Amygdala (tissue), 56 donors: ENCODE measurements at places on chromosomes 3 and 15.

DNA sequence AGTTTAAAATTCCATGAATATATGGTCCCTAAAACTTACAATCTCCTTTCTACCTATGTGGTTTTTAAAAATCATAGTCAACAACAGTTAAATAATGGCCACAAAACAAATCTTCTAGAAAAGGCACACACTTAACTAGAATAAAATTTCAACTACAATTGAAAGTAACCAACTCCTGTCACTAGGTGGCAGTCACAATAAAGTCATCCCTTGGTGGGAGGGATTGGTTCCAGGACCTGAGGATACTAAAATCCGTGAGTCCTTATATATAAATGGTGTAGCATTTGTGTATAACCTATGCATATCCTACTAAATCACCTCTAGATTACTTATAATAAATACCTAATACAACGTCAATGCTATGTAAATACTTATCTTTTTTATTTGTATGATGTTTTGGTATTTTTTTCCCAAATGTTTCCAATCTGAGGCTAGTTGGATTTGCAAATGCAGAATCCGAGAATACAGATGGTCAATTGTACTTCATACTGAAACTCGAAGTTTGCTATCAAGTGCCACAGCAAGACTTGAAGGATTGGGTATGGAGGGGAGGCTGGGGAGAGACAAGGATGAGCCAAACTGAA lies 172.6 kb downstream of the FMN1 start:
- DNase-seq: no peak

DNA sequence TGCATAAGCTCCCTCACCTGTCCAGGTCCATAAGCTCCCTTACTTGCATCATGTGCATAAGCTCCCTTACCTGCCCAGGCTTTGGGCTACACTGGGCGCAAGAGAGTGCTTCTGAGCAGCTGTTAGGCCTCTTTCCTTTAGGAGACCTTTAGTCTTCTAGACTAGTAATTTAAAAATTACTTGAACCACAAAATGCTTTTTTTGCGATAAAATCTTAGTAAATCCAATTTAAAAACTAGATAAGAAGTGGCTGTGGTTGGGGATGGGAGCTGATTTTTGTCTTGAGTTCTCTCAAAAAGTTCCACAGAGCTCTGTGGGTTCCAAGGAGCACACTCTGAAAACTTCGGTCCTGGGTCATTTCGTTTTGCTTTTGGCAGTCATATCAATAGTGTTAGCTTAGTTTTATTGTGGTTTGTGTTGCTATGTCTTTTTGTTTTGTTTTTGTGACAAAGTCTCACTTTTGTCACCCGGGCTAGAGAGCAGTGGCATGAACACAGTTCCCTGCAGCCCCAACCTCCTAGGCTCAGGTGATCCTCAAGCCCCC lies 6.7 kb downstream of the CEMIP start:
- no peak for DNase-seq

DNA sequence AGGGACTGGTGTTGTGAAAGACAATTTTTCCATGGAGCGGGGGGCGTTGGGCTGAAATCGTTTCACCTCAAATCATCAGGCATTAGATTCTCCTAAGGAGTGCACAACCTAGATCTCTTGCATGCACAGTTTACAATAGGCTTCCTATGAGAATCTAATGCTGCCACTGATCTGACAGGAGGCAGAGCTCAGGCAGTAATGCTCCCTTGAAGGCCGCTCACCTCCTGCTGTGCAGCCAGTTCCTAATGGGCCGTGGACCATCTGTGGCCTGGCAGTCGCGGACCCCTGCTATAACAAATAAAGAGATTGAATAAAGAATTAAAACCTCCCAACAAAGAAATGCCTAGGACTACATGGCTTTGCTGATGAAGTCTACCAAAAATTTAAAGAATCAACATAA lies 25.3 kb upstream of the ANKRD28 start:
- DNase-seq: no peak

DNA sequence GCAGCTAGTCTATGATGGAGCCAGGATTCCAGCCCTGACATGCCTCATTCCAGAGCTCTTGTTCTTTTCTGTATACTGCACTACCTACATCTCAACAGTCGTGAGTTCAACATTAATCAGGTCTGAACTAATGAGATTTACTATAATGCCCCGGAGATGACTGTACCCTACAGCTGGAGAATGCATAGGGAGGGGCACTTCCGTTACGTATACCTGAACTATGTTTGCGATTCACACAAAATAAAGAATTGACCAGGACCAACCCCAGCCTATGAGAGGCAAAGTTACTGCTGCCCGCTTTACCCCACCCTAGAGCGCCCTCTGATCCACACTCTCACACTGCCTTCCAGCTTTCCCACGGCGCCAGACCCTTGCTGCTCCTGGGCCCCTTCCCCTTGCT lies 97.0 kb downstream of the IGF2BP2 start:
- DNase-seq: no peak

DNA sequence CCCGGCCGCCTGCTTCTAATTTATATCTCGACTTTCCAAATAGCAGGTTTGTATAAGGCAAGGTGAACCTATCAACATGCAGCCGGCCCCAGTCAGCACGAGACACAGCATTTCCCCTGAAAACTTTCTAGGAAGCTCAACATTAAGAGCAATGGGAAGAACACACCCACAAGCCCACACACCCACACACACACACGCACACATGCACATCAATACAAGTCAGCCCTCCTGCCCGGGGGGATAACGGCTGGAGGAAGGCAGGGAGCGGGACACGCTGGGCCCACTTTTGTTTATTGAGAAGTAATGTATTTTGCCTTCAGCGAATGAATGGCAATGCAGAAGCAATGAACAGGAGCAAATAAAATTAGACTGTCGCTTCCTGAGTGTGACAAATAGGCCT lies 83.5 kb downstream of the PCSK6 start:
- no peak for DNase-seq

DNA sequence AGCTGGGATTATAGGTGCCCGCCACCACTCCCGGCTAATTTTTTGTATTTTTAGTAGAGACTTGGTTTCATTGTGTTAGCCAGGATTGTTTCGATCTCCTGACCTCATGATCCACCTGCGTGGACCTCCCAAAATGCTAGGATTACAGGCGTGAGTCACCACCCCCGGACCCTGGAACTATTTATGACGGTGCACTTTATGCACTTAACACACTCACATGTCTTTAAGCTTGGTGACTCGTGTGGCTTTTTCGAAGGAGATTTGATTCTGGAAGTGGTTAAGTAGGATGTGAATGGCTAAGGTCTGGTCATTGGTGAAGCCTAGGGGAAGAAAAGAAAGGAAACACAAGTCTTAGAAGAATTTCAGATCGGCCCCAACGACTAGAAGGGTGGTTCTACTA lies 20.3 kb downstream of the BBS4 start:
- no peak for DNase-seq

DNA sequence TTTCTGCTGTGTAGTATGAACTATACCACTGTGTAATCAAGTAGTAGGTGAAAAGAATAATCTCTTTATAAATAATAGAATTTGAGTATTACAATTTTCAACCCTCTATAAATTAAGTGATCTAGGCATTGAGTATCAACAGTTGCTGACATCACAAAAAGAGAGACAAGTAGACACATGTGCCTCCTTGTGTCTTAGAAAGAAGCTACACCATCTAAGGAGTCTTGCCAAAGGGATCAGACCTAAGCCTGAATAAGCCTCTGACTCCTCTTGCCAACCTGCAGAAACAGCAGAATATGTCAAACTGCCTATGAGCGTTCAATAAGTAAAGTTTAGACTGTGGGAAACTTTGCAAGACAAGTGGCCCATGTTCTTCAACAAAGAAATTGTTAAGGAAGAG lies 5.8 kb upstream of the MTMR10 start:
- DNase-seq: no peak

- DNase-seq: no peak
These were observed 6.3 kb downstream of the RFT1 start for GRCh38 chr3:53123953-53124352.

DNA sequence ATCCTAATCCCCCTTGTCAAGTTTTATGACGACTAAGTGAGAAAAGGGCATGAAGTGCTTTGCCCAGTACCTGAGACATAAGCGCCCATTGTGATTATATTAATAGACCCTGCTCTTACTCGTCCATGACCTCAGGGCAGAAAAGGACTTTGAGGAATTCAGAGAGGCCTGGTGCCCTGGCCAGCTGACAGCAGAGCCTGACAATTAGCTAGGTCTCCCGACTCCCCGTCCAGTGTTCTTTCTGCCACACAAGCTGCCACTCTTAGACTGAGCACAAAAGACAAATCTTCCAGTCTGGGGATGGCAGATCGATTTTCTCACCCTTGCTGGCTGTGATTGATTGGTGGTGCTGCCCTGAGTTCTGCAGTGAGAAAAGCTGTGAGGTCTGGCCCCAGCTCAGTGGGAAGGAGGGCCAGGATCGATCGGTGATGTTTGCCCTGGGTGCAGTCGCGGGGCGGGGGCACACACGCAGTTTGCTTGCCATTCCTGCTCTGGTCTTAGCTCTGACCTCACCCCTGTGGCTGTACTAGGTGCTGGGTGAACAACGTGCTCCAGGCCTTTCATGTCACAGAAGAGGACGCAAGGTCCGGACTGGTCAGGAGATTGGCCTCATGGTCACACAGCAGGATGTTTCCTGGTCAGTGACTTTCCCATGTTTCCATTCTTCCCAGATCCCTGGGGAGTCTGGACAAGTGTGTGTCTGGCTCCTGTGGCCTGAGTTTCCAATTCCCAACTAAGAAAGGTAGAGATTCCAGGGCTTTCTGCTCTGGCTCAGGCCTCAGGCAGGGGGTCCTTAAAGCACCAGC lies 67.4 kb upstream of the TLE3 start:
- DNase-seq: no peak

DNA sequence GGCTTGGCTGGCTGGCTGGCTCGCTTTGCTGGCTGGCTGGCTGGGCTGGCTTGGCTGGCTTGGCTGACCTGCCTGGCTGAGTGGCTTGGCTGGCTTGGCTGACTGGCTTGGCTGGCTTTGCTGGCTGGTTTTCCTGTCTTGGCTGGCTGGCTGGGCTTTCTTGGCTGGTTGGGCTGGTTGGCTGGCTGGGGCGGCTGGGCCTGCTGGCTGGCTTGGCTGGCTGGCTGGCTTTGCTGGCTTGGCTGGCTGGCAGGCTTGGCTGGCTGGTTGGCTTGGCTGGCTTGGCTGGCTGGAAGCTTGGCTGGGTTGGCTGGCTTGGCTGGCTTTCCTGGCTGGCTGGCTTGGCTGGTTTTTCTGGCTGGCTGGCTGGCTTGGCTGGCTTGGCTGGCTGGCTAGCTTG lies 435.6 kb downstream of the GOLGA6L6 start:
- DNase-seq: no peak

DNA sequence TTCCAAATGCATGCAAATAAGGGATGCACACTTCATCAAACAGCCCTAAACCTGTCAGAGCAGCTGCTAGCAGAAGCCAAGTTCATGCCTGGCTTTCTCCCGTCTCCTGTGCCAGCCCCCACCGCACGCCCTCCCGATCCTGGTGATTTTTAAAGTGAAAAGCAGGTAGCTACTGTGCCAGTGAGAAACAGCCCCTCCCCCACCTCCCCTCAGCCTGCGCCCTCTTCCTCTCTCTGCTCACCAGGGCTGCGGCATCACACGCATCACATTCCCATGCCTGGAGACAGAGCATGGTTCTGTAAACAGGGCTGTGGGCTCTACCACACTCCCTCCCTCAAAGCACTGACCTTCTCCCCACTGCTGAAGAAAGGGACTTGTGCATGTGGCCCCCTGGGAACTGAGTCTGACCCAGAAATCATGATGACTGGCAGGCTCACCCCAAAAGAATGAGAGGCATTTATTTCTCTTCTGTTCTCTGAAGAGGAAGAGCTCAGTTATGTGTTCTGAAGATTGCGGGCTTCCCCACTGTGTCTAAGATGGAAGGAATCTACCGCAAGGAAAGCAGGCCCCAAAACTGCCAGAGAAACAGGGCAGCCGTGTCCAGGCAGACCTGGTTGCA lies 14.5 kb upstream of the SLC6A1 start:
- no peak for DNase-seq

GRCh38 chr15:86829245-86829644 lies 749.6 kb downstream of the AGBL1 start:
- DNase-seq: no peak

GRCh38 chr15:92885224-92886041 lies 14.7 kb upstream of the CHD2 start:
- DNase-seq: no peak

DNA sequence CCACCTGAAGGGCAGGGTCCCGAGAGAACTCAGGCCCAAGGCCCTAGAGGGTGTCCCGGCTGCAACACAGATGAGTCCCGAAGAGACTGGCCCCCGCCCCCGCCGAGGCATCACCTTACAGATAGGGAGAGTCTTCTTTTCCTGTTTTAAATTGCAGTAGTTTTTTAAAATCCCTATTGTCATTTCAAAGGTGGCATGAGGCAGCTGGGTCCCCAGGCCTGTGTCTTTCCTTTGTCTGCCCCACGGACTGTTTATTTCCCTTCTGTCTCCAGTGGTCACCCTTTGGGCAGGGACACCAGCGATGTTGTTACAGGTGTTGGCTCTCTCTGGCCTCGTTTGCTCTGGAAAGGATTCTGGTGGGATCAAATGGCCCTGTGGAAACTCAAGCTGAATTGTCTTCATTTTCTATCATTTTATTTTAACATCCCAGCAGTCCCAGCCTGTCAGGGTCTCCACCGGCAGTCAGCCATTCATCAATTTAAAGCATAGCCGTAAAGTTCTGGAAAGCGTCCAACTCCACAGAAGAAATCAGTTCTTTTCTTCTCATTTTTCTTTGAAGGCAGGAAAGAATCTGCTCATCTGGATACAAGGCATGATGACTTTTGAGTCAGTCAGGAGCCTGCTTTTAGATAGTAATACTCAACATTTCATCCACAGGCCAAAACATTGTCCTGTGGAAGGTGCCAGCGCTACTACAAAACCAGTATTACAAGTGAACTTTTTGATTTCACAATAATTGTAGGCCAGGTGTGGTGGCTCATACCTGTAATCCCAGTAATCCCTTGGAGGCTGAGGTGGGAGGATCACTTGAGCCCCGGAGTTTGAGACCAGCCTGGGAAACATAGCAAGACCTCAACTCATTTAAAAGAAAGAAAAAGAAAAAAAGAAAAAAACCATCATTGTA lies 96.2 kb downstream of the HES1 start:
- DNase-seq: no peak

DNA sequence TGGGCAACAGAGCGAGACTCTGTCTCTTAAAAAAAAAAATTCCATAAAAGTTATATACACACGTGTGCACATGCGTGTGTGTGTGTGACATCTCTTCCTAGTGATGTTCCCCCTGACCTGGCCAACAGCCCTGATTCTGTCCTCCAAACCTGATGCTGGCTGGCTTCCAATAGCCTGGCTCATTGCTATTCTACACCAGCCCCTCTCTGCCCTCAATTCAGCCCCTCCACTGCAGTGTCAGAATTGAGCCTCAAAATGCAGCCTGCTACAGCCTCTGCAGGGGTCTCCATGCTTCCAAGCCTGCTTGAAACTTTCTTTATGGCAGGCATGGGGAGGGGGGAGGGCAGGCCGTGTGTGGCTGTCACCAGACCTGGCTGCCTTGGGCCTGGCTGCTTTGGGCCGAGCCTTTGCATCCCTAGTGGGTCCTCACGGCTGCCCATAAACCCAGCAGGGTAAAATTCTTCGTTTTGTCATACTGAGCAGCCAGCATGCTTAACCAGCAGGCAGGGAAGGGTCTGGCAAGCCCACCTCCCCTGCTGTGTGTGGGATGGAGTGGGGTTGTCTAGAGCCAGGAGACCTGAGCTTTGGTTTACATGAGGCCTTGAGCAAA lies 22.7 kb upstream of the DOCK3 start:
- no peak for DNase-seq
